ENCODE measurements at places on chromosomes 13 and 19. TPM values are rescaled to one million over a fixed set of nuclear protein-coding genes. Genes with fewer than 3 reads are reported as not detected.

- peaks cover 3% of the 10 kb centered on the region for H3K4me1 ChIP-seq
- no peaks in the 10 kb centered on the region for H3K36me3 ChIP-seq
- DNase-seq, result no peak
- H3K4me3 ChIP-seq, result no peak overlapping the region
- H3K27ac ChIP-seq, result peak overlapping the region; percentile 23
- no peaks in the 10 kb centered on the region for H3K27me3 ChIP-seq
Observed at GRCh38 chr13:48749699-48750473, 96.2 kb downstream of the CYSLTR2 start.

DNA sequence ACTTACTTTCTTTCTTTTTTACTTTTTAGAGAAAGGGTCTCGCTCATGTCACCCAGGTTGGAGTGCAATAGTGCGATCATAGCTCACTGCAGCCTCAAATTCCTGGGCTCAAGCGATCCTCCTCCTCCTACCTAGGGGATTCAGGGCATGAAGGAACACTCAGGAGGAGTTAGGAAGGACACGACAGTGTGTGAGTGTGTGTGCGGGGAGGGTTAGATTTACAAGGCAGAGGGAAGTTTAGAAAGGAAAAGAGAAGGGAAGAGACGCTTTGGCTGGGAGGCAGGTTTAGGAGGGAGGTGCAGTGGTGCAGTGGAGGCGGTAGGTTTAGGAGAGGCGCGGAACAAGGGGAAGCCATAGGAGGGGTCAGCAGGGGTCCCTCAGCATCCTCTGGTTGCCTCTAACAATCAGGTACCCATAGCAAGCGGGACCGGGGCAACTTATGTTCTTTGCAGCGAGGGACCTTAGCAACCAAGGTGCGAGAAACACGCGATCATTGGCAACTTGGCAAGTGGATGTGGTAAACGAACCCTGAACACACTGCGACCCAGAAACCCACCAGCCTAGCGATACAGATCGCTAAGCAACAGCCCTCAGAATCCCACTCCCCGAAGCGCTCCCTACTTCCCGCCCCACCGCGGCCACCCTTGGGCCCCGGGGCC is 501 bp downstream of the SIRT2 start:
- H3K4me1 ChIP-seq, result peaks cover 15% of the 10 kb centered on the region
- H3K36me3 ChIP-seq, result peaks cover 3% of the 10 kb centered on the region
- no peaks in the 10 kb centered on the region for H3K27me3 ChIP-seq

PABPC3 gene
- 0.29 TPM for total RNA-seq

SELENOV gene
- total RNA-seq, result 0.78 TPM

FNDC3A gene
- 94.1 TPM for total RNA-seq

- no peaks in the 10 kb centered on the region for H3K27me3 ChIP-seq
- no peaks in the 10 kb centered on the region for H3K4me1 ChIP-seq
- H3K27ac ChIP-seq, result no peak overlapping the region
- DNase-seq, result no peak
- no peaks in the 10 kb centered on the region for H3K36me3 ChIP-seq
- H3K4me3 ChIP-seq, result no peak overlapping the region
Observed at GRCh38 chr13:53878861-53879260, 850.2 kb downstream of the OLFM4 start.

DNA sequence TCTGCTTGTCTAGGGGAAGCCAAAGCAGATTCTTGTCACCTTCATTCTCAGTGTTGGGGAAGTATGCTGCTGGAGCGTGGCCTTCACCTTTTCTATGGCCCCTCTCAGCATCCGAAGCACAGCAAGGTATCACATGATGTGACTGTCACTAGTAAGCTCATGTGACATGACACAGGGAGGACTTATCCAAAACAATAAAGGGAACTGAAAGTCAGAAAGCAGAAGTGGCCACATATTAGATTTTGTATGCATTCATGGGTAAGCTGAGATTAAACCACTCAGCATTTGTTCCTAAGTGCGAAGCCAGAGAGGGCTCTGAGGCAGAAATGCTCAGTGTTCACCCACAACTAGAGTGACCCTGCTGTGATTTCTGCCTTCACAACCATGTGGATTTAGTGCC is 72.8 kb upstream of the PCDH8 start:
- no peaks in the 10 kb centered on the region for H3K36me3 ChIP-seq
- H3K27me3 ChIP-seq, result peaks cover 6% of the 10 kb centered on the region
- DNase-seq, result no peak
- H3K27ac ChIP-seq, result no peak overlapping the region
- no peak overlapping the region for H3K4me3 ChIP-seq

- H3K4me3 ChIP-seq, result no peak overlapping the region
- H3K27me3 ChIP-seq, result no peaks in the 10 kb centered on the region
- H3K27ac ChIP-seq, result peak overlapping the region; percentile 12
- DNase-seq, result no peak
- H3K36me3 ChIP-seq, result peaks cover 9% of the 10 kb centered on the region
- H3K4me1 ChIP-seq, result peaks cover 11% of the 10 kb centered on the region
Observed at GRCh38 chr13:71460211-71460610, 406.8 kb downstream of the DACH1 start.

ZNF724 gene
- 11.7 TPM for total RNA-seq

DZIP1 gene
- 57.6 TPM for total RNA-seq

ZNF792 gene
- total RNA-seq, result 9.3 TPM

- no peak overlapping the region for H3K27ac ChIP-seq
- H3K36me3 ChIP-seq, result peaks cover 2% of the 10 kb centered on the region
- no peak for DNase-seq
- H3K27me3 ChIP-seq, result no peaks in the 10 kb centered on the region
Observed at GRCh38 chr13:80665792-80666333, 324.9 kb upstream of the SPRY2 start.

All from mesothelial cell of epicardium (in vitro differentiated cells).